ENCODE measurements at places on chromosomes 12 and 14.

DNA sequence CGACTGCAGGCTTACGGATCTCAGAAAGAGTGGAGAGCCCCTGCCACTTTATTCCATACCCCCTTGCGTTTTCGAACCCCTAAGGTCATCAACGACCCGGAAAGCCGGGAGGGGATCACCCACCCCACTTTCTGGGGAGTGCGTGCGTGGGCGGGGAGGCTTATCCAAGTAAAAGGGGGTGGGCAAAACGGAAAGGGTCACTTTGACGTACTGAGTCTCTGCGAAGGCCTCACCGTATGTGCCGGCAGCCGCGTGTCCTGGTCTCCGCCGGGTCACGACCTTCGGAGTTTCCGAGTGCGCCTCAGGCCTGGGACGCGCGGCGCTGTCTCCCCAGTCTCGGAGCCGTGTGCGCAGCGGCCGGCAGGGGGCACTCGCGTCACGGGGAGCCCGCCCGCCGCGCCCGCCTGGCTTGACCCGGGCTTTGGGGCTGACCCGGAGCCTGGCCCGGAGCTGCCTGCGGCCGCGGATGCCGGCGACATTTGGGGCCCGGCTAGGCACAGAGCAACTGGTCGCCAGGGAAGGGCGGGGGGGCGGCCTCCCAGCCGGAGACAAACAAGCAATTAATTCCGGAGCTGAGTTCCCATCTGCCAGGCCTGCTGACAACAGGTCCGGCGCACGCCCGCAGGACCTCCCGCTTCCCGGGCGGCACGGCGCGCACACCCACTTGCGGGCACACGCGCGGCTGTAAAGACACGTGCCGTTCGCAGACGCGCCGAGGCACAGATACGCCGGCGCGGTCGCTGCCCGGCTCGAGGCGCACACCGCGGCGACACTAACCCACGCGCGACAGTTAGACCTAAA, 890 bp upstream of the KIF26A start:
- DNase-seq = peak; percentile 35

DNA sequence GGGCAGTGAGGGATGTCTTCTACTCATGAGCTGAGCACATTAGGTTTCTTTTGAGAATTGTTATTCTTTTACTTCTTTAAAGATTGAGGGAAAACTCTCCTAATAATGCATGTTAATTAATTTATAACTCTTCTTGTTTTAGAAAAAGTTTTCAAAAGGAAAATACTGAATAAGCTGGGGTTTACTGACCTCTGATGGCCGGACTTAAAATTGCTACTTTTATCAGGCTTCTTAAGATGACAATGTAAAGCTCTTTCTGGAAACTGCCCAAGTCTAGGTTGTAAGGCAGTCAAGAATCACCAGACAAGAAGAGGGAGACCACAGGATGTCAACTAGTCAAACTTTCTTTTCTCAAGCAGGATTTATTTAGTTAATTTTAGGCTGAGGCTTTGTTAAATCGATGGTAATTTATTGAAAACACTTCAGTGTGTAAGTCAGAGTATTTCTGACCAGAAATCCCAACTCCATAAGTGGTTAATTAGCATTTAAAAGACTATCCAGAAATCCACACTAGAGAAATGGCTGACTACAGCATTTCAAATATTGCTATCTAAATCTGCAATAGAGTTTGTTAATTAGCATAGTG, 82.1 kb downstream of the AVPR1A start:
- no peak for DNase-seq

DNA sequence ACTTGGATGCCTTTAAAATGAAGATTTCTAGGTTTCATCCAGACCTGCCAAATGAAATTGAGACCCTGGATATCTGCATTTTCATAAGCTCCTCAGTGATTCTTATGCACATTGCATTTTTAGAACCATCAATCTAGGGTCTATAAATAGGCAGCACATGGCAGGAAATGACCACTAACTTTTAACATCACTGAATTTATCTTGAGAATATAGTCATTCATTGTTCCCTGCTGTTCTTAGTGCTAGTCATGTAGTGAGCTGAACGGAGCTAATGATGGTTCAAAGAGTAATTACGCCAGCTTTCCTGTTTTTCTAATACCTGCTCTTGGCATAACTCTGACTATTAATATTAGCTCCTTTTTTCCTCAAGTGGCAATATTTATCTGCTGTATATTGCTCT, 91.6 kb downstream of the TPH2 start:
- no peak for DNase-seq

DNA sequence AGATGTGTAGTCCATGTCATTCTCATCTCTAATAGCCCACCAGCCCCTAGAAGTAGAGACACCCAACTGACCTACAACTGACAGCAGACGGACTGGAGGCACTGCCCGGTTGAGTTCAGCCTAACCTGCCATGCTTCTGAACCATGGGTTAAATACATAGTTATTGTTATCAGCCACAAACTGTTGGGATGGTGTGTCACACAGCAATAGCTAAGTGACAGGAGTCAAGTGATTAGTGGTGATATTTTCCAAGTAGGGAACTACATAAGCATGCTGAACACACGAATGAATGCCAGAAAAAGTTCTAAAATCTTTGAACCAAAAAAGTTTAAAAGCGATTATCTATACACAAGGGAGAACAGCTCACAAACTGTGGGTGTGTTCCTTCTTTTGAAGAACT, 80.1 kb downstream of the SYNE3 start:
- no peak for DNase-seq

DNA sequence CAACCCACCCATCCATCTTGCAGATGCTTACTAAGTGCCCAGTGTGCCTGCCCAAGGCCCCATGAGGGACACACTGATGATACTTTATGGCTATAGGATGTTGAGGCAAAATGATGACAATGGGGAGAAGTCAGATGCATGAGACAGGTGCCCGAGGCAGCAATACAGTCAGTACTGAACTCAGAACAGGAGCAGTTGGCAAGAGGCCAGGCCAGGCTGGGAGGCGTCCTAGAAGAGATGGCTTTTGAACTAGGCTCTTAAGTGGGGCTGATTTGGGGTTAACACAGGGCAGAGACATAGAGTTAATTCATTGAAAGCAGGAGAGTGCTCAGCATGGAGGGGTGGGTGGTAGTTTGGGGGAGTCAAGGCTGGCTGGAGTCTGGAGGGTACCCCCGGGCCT, 15.6 kb downstream of the PLBD2 start:
- DNase-seq = no peak

DNA sequence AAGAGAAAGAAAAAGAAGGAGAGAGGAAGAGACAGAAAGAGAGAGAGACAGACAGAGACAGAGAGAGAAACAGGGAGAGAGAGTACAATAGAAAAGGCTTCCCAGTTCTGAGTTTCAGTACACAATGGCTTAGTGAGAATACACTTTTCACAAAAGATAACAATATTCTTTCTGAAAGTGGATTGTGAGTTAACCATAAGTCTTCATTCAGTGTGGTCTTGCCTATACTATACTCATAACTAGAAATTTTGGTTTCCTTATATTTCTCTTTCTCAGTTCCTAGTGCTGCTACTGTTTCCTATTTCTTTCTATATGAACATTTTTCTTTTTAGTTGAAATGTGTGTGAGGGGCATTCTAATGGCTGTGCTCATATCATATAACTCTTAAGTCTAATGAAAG, 9.3 kb downstream of the CD163L1 start:
- no peak for DNase-seq

GRCh38 chr12:61553091-61553490, 707.1 kb upstream of the USP15 start:
- DNase-seq = no peak

DNA sequence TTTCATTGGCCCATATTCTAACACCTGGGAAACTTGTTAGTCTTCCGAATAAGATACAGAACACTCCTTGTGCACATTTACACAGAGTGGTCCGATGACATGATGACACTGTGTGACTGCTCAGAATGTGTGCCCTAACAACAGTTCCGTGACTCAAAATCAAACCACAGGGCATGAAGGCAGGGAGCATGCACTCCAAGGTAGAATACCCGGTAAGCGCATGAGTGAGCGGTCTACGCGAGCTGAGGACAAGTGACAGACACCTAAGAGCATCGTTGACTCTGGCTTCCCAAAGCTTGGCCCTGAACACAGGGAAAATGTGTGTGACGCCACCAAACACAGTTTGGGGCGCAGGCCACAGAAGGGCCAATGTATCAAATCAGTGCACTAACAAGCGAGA, 18.6 kb downstream of the CLIP1 start:
- no peak for DNase-seq
